ENCODE measurements at places on chromosomes 7 and 10.

- DNase-seq: no peak
These were observed 316.6 kb upstream of the TMEM229A start for GRCh38 chr7:124349443-124349842.

GRCh38 chr10:118827053-118827452 is 72.3 kb upstream of the CACUL1 start:
- no peak for DNase-seq

DNA sequence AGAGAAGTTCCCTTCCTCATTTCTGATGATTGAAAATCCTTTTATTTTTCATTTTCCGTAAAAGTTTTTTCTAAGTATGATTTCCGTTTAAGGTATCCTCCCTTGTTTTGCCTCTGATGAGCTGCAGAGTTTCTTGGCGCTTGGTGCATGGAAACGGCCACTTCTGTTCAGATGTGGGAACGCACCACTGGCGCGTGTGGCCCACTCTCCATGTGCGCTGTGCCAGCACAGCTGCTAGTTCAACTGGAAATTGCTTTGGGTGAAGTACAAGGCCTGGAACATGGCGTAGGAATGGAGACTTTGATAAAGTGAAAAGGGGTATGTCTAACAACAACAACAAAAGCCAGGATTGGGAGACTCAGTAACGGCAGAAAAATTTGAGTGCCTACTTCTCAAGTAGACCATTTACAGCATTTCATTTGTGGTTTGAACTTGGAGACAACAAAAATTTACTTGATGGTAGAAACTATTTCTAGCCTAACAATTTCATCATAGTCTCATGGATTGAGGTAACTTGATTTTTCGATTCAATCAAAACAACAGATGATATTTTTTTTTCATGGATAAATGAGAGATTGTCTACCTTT is 364.2 kb downstream of the SUGCT start:
- DNase-seq: no peak

DNA sequence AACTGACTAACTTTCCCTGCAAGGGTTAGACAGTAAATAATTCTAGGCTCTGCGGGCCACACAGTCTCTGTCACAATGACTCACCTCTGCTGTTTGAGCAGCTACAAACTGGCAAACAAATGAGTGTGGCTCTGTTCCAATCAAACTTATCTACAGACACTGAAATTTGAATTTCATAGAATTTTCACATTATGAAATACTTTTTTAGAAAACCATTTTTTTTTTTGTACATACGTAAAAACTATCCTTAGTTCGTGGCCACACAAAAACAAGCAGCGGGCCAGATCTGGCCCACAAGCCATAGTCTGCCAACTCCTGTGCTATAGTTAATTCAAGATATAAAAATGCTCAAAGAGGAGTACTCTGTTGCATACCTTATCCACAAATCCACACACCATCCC is 32.6 kb downstream of the PIP4K2A start:
- DNase-seq: no peak

GRCh38 chr10:119898577-119898976 is 6.0 kb downstream of the SEC23IP start:
- DNase-seq: no peak

DNA sequence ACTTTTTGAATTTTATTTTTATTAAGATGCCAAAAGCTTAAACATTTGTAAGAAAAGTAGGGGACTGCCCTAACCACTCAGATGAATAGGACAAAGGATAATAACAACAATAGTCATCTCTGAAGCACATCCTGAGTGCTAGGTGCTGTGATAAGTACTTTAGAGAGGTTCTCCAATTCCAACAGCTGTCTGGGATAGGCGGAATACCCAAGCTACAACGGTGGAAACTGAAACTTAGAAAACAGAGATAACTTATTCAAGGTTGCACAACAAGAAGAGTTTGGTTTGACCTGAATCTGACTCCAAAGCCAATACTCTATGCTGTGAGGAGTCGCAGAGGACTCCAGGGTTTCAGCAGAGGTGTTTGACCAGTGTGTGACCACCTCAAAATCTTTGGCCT is 2.0 kb downstream of the RTKN2 start:
- DNase-seq: no peak

DNA sequence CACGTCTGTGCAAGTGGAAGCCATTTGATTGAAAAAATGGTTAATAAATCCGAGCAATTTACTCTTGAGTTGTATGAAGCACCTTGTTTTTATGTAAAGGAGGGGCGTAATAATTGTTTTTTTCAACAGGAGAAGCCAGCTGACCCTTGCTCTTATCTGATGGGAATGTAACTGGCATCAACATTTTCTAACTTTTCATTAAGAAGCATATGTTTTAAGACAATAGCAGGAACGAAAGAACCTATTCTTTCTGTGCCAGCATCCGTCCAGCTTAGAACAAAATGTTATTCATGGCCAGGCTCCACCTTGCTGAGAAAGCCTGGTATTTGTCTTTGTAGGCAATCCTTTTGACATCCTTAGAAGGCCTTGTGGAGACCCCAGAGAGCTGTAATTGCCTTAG is 22.2 kb upstream of the AFAP1L2 start:
- no peak for DNase-seq

DNA sequence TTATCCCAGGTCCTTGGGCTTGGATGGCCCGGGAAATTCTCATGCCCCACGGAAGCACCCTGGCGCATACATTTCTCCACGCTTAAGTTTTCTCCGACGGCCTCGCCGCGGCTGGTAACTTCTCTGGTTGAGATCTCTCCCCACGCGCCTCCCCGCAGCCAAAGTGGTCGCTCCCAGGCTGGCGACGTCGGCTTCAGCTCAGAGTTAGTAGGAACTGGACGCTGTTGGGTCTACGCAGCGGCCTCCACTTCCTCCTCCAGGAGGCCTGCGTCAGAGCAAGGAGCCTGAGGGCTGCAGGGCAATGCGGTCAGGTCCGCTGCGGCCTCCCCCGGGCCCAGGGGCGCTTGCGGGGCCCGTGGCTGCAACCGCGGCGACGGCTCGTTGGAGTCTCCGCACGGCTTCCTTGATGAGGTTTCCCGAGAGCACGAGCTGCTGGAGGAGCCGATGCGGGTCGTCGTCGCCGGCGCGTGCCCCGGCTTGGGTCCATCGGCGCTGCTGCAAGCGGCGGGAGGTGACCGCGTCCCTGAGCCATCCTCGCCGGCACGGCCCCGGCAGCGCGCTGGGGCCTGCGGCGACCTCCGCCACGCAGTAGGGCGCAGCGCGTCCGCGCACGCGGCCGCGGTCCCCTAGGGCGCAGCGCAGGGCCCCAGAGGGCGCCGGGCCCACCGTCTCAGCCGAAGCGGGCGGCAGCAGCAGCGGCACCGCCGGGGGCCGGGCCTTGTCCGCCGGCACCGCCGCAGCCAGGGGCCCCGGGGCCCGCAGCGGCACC is 744 bp downstream of the FRAT2 start:
- DNase-seq: no peak

DNA sequence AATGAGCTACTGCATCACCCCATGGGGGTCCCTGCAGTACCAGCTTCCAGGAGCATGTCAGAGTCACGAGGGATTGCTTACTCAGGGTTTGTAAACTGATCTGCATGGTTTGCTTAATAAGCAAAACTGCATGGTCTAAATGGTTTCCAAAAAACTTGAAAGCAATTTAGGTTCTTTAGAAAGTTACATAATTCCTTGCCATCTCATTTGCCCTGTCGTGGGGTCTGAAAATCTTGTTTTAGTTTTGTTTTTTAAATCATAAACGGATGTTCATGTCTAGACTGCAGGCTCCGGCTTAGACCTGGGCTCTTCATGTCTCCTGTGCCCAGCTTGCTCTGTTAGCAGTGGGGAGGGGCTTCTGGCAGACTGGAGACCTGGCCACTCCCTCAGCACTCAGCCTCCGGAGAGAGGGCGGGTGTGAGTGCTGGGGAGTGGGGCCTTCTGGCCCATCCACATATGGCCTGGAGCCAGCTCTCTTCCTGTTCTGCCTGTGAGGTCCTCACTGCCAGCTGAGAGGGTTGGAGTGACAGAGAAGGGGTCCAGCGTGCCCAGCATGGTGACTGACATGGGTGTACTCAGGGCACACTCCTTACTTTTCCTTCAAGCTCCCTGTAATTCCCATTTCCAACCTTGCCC is 17.5 kb downstream of the PRF1 start:
- no peak for DNase-seq

GRCh38 chr7:76209310-76209709 is 7.6 kb downstream of the SRRM3 start:
- no peak for DNase-seq

GRCh38 chr10:30006410-30006809 is 53.0 kb downstream of the JCAD start:
- DNase-seq: no peak

- DNase-seq: no peak
These were observed 626 bp downstream of the PRPF18 start for GRCh38 chr10:13587391-13587790.

DNA sequence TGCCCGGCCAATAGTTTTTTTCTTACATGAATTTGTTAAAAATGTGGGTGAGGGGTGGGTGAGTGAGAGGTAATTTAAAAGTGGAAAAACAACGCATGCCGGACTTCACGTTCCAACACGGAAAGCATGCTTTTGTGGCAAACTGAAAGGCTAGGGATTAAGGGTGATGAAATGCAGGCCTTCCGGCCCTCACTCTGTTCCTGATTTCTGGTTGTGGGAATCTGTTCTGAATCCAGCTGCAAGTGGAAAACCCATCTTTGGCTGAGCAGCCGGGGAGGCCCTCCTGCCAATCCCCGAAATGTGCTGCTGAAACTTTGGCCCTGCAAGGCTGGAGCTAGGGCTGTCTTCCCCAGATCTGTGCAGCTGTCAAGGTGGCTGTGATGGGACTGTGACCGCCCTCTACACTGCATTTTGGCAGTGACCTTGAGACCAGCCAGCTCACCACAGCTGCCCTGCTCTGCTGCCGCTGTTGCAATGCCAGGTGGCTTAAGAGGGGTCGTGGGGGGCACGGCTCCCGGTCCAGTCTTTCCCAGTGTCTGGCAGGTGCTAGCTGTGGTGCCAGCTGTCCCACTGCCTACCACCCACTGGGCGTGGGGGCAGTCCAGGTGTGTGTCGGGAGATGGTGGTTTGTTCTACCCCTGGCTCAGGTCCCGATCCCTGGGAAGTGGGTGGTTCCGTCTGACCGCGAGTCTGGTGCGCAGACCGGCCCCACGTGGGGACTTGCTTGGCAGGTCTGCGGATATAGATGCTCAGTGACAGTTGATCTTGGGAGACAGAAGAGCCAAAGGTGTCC is 39.0 kb downstream of the TET1 start:
- no peak for DNase-seq

DNA sequence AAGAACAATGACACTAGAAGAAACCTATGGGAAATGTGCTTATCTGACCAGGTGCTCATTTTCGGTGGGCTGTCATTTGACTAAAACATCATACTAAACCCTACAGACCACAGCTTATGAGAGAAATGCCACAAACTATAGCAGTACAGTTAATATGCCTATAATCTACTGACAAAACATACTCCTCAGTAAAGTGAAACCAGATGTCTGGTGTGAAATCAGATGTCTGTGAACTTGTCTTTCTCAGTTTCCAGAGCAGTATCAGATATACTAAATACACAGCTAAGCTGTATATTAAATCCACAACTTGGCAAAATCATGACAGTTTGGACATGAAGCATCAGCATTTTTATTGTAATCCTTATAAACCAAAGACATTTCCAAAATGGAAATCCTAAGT is 3.3 kb downstream of the IMMP2L start:
- DNase-seq: no peak

DNA sequence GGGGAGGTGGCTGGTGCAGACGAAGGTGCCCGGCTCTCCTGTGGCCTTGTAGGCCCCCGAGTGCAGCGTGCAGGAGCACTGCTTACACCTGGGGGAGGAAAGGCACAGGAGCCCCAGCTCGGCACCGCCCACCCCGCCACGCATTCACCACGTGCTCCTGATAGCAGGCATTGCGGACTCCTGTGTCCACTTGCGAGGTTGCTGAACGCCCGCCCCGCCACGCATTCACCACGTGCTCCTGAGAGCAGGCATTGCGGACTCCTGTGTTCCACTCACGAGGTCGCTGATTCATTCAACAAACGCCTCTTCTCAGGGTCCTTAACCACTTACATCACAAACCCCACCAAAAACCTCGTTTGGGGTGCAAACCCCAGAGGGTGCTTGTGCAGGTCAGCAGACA is 13.9 kb downstream of the MICALL2 start:
- no peak for DNase-seq

GRCh38 chr10:124624466-124624865 is 119.7 kb downstream of the FAM53B start:
- DNase-seq: no peak

DNA sequence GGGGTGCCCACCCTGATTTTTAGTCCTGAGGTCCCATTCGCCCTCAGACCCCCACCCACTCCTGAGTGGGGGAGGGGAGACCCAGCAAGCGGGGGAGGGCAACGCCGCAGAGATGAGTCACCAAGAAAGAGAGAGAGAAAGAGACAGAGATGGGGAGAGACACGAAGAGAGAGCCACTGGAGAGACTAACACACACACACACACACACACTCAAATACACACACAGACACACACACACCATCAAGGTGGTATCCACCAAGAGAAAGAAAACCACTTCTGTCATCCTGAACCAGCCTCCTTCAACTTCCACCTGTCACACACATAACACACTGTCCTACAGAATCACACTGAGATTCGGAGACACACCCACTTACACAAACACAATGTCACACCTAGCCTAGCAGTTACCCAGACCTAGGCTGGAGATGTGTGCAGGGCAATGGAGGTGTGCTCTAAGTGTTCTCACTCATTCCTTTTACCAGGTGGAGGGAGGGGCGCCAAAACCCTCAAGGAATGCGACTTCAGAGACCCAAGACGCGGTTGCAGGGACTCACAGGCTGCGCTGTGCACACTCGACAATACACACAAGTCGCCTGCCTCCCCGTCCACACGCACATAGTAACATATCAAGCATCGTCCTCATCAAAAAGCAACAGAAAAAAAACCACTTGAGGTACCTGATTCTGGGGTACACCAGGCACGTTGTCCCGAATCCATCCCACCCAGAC is 3.9 kb upstream of the VGF start:
- no peak for DNase-seq

- no peak for DNase-seq
These were observed 115.2 kb upstream of the ZNF32 start for GRCh38 chr10:43763846-43764245.

DNA sequence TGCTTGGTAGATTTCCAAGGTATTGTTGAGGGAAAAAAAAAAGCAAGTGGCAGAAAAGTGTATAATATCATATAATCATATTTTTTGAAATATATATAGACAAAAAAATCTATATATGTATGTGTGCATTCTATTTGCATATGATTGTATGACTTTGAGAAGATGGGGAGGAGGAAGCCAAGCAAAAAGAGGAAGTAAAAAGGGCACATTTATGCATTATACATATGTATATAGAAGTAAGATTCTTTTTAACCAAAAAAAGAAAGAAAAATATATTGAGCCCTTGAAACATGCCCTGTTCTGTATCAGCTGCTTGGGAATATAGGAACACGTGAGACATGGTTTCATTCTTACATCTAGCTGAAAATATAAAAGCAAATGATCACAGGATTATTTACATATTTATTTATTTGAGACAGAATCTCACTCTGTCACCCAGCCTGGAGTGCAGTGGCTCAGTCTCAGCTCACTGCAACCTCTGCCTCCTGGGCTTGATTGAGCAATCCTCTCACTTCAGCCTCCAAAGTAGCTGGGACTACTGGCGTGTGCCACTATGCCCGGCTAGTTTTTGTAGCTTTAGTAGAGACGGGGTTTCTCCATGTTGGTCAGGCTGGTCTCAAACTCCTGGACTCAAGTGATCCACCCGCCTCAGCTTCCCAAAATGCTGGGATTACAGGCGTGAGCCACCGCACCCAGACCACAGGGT is 18.0 kb upstream of the SLF2 start:
- DNase-seq: no peak

- no peak for DNase-seq
These were observed 33.2 kb downstream of the CNNM2 start for GRCh38 chr10:102951316-102951715.

- no peak for DNase-seq
These were observed 24.4 kb upstream of the ETV1 start for GRCh38 chr7:14013898-14014297.
